ENCODE measurements at places on chromosomes 3 and 15. TPM values are rescaled to one million over a fixed set of nuclear protein-coding genes. Genes with fewer than 3 reads are reported as not detected.

The IP6K1 gene
- 49.9 TPM for total RNA-seq

The FAM107A gene
- not detected for total RNA-seq

GRCh38 chr15:33526532-33526931 is 215.8 kb downstream of the RYR3 start:
- no peak for DNase-seq

DNA sequence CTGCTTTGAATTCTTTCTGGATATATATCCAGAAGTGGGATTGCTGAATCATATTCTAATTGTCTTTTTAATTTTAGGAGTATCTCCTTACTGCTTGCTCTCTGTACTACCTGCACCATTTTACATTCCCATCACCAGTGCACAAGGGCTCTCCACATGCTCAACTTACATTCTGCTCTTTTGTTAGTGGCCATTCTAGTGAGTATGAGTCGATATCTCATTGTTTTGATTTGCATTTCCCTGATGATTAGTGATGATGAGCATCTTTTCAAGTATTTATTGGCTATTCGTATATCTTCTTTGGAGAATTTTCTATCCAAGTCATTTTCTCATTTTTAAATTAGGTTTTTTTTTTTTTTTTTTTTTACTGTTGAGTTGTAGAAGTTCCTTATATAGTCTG is 29.5 kb downstream of the PFN2 start:
- no peak for DNase-seq

DNA sequence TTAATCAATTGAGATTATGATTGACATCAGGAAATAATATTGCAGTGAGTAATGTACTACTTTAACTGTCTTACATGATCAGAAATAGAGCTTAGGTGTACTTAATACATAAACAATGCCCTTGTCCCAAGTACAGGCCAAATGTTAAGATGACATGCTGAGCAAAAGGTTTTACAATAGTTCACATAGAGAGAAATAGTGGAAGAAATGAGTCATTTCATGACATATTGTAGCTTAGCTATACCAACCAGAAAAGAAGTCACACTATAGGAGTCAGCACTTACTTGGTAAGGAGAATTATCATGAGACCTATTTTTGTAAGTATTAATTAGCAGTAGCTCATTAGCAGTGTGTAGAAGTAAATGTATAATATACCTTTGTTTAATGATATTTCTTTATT is 96.4 kb upstream of the NANOGP8 start:
- DNase-seq = no peak

DNA sequence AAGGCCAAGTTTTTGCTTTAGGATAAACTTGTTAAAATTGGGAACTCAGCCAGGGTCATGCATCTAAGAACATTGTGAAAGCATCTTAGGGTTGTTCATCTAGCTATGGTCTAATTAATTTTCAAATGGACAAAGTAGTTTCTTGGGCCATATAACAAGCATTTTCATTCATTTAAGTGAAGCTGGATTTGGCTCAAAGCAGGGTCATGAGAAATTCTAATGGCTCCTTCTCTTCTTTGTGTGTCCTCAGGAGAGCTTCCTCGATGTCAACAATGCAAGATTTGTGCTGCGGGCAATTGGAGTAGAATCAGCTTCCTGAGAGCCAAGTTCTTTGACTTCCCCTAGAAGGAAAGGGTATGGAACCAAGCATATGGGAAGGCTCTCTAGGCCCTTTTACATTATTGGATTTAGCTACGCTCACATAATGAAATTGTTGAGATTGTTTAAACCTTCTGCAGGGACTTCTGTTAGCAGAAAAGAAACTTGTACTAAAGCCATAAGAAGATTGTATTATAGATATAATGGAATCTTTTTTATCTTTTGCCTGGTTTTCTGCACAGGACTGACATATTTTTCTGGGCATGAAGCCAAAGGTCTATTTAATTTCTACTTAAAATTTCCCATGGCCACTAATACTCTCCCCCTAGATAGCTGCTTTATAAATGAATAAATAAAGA is 1.8 kb upstream of the SAMMSON start:
- no peak for DNase-seq

GRCh38 chr3:36713904-36714303 is 50.4 kb downstream of the DCLK3 start:
- no peak for DNase-seq

- DNase-seq = no peak
Measured at GRCh38 chr3:104947943-104948342, 418.8 kb upstream of the ALCAM start.

- no peak for DNase-seq
Measured at GRCh38 chr3:72659596-72659995, 188.6 kb downstream of the SHQ1 start.

DNA sequence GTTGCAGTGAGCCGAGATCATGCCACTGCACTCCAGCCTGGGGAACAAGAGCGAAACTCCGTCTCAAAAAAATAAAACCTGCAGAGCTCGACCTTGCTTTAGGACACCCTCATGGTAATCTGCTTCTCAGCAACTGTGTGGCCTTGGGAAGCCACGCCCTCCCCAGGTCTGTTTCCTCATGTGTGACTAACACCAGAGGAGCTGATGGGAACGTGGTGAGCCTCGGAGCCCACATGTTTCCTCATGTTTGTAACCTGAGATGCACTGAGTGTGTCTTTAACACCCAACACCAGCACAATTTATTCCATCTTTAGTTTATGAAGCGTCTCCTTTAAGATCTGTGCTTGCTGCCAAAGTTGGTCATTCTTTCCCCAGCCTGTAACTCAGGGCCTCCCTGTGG is 142.8 kb downstream of the OCA2 start:
- DNase-seq = no peak

GRCh38 chr3:27657871-27658270 is 64.3 kb downstream of the EOMES start:
- DNase-seq = no peak

- DNase-seq = no peak
Measured at GRCh38 chr3:47930979-47931378, 85.2 kb downstream of the MAP4 start.

The SSUH2 gene
- total RNA-seq = not detected

GRCh38 chr3:98778383-98778782 is 15.2 kb downstream of the ST3GAL6 start:
- no peak for DNase-seq

GRCh38 chr3:123609063-123609462 is 24.2 kb upstream of the HACD2 start:
- no peak for DNase-seq

DNA sequence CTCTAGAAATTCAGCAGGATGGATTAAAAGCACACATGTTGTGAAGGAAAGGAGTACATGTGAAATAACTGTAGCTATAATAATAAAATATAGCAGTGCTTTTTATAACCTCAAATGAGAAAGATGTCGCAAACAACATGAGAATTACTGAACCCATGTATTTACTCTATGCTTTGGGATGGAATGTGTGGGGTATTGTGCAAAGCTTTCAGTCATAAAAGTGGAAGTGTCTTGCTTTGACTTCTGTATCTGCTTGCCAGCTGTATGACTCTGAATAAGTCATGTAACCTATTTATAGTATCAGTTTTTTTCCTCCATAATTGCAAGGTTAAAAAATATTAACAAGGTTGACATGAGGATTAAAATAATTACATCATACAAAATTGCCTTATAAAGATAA is 519.3 kb upstream of the CADM2 start:
- no peak for DNase-seq

The MASP1 gene
- total RNA-seq = not detected

GRCh38 chr3:160588023-160588422 is 22.7 kb upstream of the KPNA4 start:
- no peak for DNase-seq

The REC114 gene
- total RNA-seq = not detected

The ISLR2 gene
- not detected for total RNA-seq

GRCh38 chr3:158700559-158700958 is 28.1 kb upstream of the LXN start:
- no peak for DNase-seq

The RUVBL1 gene
- 27.9 TPM for total RNA-seq

The FBXW12 gene
- total RNA-seq = not detected

- no peak for DNase-seq
Measured at GRCh38 chr15:25711691-25712090, 151.4 kb downstream of the ATP10A start.

The CCR9 gene
- 1.9 TPM for total RNA-seq

GRCh38 chr3:111509308-111509707 is 32.7 kb upstream of the CD96 start:
- no peak for DNase-seq

DNA sequence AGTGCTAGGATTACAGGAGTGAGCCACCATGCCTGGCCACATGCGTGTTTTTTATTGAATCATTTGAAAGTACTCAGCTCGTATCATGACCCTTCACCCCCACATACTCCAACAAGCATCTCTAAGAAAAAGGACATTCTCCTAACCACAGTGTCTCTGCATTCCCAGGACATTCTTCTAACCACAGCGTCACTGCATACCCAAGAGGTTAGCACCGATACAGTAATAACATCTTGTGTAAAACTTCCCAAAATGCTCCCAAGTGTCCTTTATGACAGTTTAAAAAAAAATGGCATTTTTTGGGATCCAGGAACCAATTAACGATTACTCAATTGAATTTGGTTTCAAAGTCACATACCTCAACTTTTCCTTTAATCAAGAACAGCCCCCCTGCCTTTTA is 39.6 kb downstream of the FLNB start:
- DNase-seq = no peak

GRCh38 chr3:158313338-158313927 is 203.5 kb downstream of the RSRC1 start:
- DNase-seq = no peak

The CACNA1D gene
- total RNA-seq = not detected

The SLC12A1 gene
- total RNA-seq = not detected

GRCh38 chr3:117358717-117359314 is 649.2 kb downstream of the TUSC7 start:
- no peak for DNase-seq

The CTNNB1 gene
- total RNA-seq = 174 TPM

The GREM1 gene
- not detected for total RNA-seq

GRCh38 chr15:66644869-66645268 is 57.2 kb upstream of the SMAD6 start:
- DNase-seq = no peak

GRCh38 chr15:70863450-70864218 is 9.7 kb upstream of the LARP6 start:
- DNase-seq = no peak

DNA sequence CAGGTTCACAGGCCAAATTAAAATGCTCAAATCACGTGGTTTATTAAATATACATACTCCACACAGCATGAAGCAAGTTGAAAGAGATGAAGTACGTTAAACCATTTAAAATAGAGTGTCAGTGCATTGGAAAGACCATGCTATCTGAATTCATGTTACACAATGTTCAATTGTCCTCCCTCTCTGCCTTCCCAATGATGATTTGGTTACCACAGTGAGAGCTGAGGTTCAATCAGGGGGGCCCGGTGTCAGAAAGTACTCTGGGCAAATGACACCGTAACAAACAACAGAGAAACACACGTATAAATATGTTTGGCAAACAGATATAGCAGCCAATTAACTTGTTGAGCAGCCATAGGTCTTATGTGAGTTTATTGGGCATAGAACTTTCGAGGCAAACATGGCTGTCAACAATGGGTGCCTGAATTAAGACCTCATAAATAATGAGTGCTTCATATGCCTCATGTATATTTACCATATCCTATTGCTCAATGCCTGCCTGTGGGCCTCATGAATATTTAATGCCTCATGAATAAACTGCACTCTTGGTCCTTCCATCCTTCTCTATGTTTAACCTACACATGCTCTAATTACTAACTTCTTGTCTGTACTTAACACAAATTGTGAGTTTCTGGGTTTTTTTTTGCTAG is 641.5 kb downstream of the PLOD2 start:
- DNase-seq = no peak

The SAMMSON gene
- not detected for total RNA-seq

DNA sequence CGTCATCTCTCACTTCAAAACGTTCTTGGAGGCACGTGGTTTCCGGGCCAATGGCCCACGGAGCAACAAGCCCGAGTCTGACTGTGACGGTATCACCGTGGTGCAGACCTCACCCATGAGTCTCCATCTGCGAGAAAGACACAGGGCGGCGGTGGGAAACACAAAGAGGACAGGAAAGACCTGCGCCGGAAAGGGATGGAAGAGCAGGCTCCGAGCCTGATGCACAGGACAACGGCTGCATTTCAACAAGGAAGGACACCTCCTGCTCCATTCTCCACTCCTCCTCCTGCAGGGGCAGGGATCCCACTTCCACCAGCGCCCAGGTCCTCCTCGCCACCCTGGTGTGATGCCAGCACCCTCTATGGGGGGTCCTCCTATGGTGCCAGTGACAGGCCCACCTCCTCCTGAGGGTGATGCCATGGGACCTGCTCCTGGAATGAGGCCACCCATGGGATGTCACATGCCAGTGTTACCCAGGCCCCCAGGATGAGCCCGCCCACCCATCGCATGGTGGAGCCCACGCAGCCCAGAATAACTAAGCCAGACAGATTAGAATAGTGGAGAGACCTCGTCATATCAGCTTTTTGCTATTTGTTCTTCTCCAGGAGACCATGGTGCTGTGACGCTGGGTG is 73.0 kb upstream of the PCSK6 start:
- DNase-seq = no peak

DNA sequence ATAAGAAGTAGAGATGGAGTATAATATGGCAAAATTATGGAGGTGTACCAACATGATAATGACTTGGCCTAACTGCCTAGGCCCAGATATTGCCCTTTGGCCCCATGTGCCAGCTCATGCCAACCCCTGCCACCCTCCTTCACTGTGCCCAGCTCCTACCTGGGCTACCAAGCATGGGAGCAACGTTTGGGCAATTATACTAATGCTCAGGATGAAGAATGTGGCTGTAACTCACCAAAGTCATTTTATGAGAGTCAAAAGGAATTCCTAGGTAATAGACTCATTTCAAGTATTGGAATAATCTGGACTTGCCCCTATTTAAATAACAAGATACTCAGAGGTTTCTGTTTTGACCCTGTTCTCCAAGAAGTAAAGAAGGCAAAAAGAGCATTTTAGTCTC is 240.2 kb upstream of the IL12A start:
- DNase-seq = no peak

DNA sequence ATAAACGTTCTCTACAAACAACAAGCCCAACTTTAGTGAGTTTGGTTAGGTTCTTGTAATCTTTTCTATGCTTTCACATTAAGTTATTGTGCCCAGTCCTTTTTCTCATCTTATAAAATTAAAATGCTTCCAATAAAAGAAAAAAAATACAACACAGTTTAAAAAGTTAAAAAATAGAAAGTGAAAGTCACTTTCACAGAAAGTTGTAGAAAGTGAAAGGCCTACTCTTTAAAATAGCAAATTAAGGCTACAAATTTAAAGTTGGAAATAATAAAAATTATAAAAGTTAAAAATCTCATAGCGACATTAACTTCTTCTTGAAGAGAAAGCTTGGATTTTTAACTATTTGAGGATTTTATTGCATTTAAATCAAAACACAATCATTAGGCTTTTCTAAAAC is 35.9 kb downstream of the CD47 start:
- DNase-seq = no peak

The IQGAP1 gene
- total RNA-seq = 101 TPM

The IQCF5 gene
- not detected for total RNA-seq

The SERP1 gene
- 114 TPM for total RNA-seq

- no peak for DNase-seq
Measured at GRCh38 chr15:54998661-54999060, 198.1 kb downstream of the RSL24D1 start.

The RHCG gene
- not detected for total RNA-seq

GRCh38 chr3:127299276-127299675 is 11.4 kb upstream of the PRR20G start:
- no peak for DNase-seq

GRCh38 chr3:117405359-117405758 is 695.8 kb downstream of the TUSC7 start:
- no peak for DNase-seq

Data from naive thymus-derived CD8-positive, alpha-beta T cell (primary cell).